RPMI7951 (cell line): ENCODE measurements at places on chromosomes 4 and X. TPM values are rescaled to one million over a fixed set of nuclear protein-coding genes. Genes with fewer than 3 reads are reported as not detected.

The CDKL5 gene
- 2.5 and 2.7 TPM in 2 replicates for total RNA-seq

DNA sequence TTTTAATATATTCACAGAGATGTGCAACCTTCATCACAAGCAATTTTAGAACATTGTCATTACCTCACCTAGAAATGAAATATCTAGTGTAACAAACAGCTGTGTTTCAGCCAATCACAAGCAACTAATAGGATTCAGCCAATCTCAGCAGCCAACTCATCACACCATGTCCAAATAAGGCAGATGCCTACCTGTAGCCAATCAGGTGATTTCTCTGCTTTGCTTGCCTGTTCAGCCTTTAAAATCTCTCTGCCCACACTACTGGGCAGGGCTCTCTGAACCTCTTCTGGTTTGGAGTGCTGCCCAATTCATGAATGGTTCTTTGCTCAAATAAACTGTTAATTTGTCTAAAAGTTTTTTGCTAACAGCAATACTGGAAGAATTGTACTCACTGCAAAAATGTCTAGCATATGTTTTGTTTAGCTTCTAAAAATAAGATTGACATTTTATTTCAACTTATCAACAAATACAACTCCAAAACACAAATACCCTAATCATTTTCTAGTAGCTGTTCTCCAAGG is 52.4 kb upstream of the IGFBP7 start:
- DNase-seq = no peak

- DNase-seq = peak; percentile 79
These were observed 242.4 kb downstream of the ARHGAP24 start for GRCh38 chr4:85717351-85717750.

GRCh38 chrX:111874241-111874640 is 1.7 kb upstream of the TRPC5OS start:
- no peak for DNase-seq

DNA sequence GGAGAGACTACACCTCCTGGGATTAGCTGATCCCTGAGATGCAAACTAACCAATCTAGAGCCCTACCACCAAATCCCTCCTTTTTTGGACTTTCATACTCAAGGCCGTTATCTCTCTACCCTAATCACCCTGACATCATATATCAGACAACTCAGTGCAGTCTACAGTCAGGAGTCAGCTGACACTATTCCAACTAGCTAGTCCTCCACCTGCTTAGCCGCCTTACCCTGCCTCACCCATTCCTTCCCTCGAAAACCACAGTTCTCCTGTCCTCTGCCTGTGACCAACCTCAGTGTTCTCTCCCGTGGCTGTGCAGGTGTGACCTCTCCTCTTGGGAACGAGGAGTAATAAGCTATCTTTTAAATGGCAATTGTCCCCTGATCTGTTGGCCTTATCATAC is 1.8 kb upstream of the PPEF2 start:
- DNase-seq = no peak

DNA sequence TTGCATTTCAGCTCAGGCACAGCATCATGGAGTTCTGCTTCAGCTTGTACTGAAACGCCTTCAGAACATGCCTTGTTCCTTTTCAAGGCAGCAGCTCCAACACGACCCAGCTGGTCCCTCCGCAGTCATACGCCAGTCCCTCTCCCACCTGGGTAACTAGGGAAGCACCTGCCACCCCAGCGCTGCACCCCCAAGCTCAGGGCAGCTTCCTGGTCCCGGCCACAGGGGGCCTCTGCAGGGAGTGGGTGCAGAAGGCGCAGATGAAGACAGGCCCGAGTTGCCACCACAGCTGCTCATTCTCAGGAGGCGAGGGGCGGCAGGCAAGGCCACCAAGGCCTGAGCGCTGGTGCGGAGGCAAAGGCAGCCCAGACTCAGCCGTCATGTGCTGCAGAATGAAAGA is 21.8 kb downstream of the WDR1 start:
- no peak for DNase-seq

DNA sequence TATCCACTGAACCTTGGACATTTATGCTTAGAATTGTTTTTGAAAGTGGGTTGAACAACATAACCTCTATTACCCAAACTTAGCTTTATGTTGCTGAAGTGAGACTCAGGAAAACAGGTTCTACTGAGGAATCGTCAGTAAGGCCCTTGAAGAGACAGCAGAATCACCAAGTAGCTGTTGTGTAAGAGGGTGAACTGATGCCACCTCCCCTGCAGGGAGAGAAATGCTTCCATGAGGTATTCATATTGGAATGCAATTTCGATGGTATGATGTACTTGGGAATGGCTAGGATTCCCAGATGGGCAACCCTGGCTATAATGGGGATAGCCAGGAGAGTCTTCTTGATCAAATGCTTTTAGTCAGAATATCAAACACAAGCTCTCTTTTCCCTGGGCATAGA is 4.1 kb upstream of the SCRG1 start:
- DNase-seq = peak; percentile 22

DNA sequence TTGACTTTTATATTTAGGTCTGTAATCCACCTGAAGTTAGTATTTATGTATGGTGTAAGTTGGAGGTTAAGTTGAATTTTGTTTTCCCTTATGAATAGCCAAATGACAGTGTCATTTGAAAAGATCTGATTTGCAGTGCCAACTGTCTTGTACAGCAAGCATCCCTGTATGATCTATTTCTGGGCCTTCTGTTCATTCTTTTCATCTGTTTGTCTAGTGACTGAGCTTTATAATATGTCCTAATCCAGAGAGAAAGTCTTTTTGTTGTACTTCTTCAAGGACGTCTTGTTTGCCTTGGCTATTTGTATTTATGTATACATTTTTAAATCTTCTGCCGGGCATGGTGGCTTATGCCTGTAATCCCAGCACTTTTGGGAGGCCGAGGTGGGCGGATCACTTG is 39.6 kb downstream of the CDKL5 start:
- DNase-seq = no peak
